Endothelial cell (in vitro differentiated cells): ENCODE measurements at places on chromosomes 5 and 9. TPM values are rescaled to one million over a fixed set of nuclear protein-coding genes. Genes with fewer than 3 reads are reported as not detected.

SHOC1 gene
- not detected for total RNA-seq

DNA sequence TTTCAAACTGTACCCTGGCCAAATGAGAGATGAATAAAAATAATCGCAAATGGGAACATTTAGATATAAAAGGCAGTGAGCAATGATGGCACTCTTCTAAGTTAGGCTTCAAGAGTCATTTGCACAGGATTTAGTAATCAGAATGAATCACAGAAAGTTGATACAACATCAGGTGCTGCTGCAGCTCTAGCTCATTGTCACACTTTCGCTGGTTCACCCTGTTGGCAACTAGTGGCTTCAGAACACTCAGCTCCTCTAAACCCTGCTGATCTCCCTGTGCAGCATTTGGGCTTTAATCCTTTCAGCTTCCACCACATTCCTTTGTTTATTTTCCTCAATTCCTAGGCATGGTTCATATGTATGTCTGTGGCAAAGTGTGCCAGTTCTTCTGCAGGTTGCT lies 2071.2 kb upstream of the CDH6 start:
- no peak overlapping the region for H3K27ac ChIP-seq
- H3K4me1 ChIP-seq, result no peaks in the 10 kb centered on the region
- H3K27me3 ChIP-seq, result no peaks in the 10 kb centered on the region
- no peak for DNase-seq

GRCh38 chr5:57550132-57550531 lies 67.5 kb upstream of the ACTBL2 start:
- H3K27ac ChIP-seq, result no peak overlapping the region
- peaks cover 1% of the 10 kb centered on the region for H3K27me3 ChIP-seq
- H3K4me1 ChIP-seq, result peaks cover 5% of the 10 kb centered on the region
- no peak for DNase-seq

IFNA14 gene
- total RNA-seq, result not detected

IL3 gene
- not detected for total RNA-seq

DNA sequence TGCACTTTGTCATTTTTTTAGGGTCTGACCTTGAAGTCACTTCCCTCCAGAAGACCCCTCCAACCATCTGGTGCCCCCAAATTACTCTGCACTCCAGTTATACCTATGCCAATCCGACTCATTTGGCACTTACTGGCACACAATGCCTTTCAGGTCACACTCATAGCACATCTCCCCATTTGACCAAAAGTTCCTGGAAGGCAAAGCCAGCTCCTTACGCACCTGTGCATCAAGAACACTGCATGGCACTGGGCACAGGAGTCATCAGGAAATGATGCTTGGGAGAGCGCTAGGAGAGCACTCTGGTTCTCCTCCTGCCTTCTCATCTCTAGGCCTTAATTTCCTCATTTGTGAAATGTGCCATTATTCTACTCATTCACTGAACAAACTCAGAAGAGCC lies 2.9 kb downstream of the TNIP1 start:
- H3K27me3 ChIP-seq, result peaks cover 13% of the 10 kb centered on the region
- peaks cover 27% of the 10 kb centered on the region for H3K4me1 ChIP-seq

- H3K4me3 ChIP-seq, result no peak overlapping the region
- peaks cover 3% of the 10 kb centered on the region for H3K36me3 ChIP-seq
- DNase-seq, result no peak
- peaks cover 25% of the 10 kb centered on the region for H3K4me1 ChIP-seq
- no peak overlapping the region for H3K27ac ChIP-seq
- no peaks in the 10 kb centered on the region for H3K27me3 ChIP-seq
Observed at GRCh38 chr5:171990713-171991015, 15.8 kb downstream of the FBXW11 start.

HMCN2 gene
- 29.6 TPM for total RNA-seq

GRCh38 chr9:4939118-4939561 lies 45.9 kb upstream of the JAK2 start:
- no peaks in the 10 kb centered on the region for H3K27me3 ChIP-seq
- no peak overlapping the region for H3K4me3 ChIP-seq
- H3K4me1 ChIP-seq, result peaks cover 19% of the 10 kb centered on the region
- DNase-seq, result no peak

DNA sequence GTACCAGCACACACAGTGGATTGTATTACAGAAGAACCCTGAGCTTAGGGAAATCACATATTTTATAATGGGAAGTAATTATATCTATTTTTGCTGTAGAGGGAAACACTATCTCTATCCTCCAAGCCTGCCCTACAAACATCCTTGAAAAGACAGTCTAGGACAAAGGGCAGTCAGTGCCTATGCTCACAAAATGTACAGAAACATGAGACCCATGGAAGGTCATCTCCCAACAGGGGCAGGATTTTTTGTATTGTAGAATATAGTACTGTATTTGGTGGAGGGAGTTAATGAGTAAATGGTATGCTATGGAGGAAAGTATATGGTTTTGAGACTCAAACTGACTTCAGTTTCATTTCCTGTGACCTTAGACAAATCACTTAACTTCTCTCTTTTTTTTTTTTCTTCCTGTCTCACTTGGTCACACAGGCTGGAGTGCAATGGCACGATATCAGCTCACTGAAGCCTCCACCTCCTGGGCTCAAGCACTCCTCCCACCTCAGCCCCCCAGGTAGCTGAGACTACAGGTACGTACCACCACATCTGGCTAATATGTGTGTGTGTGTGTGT lies 5.8 kb upstream of the RAB14 start:
- no peak overlapping the region for H3K4me3 ChIP-seq
- H3K36me3 ChIP-seq, result peaks cover under 1% of the 10 kb centered on the region
- no peak for DNase-seq
